ENCODE measurements at places on chromosomes 12 and 14.

GRCh38 chr12:57240066-57240921, 10.7 kb downstream of the STAC3 start:
- peak; percentile 43 for DNase-seq

- no peak for DNase-seq
Observed at GRCh38 chr14:95420060-95420459, 96.4 kb downstream of the SYNE3 start.

GRCh38 chr14:69135133-69135532, 17.8 kb downstream of the DCAF5 start:
- DNase-seq, result no peak

GRCh38 chr12:122081697-122082221, 3.2 kb downstream of the MLXIP start:
- no peak for DNase-seq

DNA sequence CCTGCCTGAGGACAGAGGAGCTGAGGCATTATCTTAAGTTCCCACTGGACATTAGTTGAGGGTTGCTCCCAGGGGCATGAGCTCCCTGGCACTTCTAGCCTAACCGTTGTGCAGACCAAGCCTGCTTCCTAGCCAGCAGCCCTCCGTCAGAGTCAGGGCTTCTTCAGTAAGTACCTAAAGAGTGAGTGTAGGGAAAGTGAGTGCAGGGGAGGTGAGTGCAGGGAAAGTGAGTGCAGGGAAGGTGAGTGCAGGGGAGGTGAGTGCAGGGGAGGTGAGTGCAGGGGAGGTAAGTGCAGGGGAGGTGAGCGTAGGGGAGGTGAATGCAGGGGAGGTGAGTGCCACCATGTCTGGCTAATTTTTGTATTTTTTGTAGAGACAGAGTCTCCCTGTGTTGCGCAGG, 190.5 kb downstream of the ESRRB start:
- no peak for DNase-seq

DNA sequence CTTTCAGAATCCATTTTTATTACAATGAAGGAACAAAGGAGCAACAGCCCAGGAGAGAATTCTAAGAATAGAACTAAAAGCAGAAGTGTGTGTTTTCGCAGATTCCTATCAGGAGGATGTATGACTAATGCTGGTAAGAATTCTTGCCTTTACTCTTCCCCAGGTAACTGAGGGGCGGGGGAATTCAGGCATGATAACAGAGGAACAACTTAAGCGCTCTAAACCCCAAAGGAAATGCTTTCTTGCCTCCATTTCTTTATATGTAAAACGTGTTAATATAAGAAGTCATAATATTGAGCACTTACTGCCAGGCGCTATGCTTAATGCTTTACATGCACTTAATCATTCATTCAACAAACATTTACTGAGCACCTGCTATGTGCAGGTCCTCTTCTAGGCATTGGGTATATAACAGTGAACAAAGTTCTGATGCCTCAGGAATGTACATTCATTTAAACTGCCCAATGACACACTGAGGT, 4.5 kb downstream of the HCAR1 start:
- no peak for DNase-seq

- DNase-seq, result no peak
Observed at GRCh38 chr12:67764055-67764454, 115.5 kb downstream of the DYRK2 start.

- no peak for DNase-seq
Observed at GRCh38 chr12:13599176-13599575, 382.2 kb downstream of the GRIN2B start.

GRCh38 chr12:79019672-79020071, 155.1 kb downstream of the SYT1 start:
- DNase-seq, result no peak

GRCh38 chr12:14279845-14280244, 85.6 kb upstream of the ATF7IP start:
- DNase-seq, result no peak

DNA sequence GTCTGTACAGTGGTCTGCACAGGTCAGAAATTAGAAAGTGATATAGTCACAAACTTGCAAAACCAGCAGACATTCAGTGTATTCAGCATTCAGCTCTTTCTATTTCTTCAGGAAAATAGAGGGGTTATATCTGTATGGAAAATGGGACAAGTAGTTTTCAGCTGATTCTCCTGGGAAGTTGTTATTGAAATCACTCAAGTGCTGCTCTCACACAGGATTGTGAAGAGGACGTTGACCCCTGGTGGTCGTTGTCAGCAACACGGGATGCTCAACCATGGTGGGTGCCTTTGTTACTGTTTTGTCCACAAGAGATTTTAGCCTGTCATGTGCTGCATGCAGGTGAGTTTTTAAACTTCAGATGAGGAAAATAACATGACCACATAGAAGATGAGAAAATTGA, 981.8 kb downstream of the TMEM121 start:
- no peak for DNase-seq

- no peak for DNase-seq
Observed at GRCh38 chr12:18837025-18837424, 99.1 kb downstream of the CAPZA3 start.

DNA sequence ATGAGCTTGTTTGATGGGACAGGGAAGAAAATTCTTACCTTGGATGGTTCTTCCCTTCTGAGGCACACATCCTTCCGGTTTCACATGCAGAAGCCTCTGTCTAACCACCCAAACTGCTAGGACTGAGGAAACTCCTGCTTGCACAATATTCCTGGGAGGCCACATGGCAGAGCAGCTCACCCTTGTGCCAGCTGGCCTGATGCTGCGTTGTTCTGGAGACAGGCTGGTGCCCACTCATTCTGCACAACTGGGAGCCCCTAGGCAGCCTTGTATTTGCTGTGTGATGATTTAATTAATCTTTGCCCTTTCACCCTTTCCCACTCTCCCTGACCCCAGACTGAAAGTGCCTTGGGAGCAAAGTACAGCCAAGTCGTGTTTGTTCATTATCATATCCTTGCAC, 130.8 kb downstream of the RTN1 start:
- DNase-seq, result no peak

DNA sequence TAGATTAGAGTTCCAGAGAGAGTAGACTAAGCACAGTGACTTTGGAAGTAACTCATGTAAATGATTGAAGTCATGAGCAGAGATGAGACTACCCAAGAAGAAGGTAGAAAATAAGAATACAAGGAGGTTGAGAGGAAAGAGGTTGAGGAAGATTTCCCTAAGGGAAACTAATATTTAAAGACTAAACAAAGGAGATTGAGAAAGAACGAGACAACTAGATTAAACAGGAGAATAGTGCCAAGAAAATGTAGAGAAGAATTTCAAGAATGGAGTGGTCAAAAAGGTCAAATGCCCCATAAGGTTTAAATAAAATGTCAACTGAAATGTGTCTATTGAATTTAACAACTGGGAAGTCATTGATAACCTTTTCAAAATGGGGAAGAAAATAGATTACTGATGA, 59.0 kb downstream of the RPS29 start:
- DNase-seq, result no peak

DNA sequence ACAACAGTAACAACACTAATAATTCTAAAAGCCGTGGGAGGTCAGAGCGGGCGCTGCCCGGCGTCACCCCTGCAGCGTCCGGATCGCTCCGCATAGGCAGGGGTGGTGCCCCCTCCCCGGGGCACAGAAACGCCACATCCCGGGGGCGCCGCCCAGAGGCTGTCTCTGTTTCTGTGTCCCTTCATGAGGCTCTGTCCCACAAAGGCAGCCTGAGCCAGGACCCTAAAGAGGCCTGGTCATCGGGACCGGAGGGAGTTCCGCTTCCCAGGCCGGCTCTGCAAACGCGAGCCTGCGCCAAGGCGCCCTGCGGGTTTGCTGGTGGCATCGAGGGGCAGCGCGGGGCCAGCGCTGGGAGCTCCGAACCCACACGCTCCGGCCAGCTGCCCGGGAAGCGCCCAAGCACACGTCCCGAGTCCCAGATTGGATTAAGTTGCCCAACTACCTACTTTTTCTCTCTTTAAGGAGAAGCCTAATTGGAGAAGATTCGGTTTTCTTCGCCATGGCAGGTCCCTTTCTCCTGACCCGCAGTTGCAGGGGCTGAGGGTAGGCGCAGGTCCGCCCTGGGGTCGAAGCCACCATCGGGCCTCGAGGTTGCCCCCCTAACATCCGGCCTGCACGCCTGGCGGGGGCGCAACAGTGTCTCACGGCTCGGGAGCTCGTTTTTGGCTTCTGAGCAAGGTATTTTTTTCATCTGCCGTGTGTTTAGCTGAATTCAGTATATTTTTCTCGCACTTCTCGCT, 421.7 kb downstream of the VRK1 start:
- no peak for DNase-seq

DNA sequence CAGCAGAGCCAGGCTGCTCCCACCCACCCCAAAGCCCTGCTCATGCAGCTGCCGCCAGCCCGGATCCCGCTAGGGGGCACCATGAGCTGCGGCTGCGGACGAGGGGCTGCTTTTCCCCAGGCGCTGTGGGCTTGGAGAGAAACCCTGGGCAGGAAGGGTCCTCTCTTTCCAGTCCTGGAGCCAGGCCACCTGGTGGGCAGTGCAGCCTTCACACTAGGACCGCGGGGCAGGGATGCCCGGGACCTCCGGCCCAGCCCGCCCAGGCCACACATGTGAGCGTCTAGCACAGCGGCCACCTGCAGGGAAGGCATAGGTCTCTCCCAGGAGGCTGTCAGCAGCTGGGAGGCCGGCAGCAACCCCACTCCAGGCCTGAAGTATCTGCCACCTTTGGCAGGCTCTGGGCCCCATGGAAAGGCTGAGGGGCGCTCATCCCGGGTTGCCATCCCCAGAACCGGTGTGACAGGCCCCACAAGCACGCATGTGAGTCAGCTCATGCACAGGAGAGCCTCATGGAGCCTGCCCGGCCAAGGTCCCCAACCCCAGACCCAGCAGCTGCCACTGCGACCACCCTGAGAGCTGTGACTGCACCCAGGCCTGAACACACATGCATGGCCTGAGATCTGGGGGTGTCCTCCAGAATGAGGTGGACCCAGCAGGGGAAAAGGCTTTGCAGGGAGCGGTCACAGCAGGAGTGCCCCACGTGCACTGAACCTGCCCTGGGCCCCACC, 280.0 kb upstream of the RTL1 start:
- no peak for DNase-seq

DNA sequence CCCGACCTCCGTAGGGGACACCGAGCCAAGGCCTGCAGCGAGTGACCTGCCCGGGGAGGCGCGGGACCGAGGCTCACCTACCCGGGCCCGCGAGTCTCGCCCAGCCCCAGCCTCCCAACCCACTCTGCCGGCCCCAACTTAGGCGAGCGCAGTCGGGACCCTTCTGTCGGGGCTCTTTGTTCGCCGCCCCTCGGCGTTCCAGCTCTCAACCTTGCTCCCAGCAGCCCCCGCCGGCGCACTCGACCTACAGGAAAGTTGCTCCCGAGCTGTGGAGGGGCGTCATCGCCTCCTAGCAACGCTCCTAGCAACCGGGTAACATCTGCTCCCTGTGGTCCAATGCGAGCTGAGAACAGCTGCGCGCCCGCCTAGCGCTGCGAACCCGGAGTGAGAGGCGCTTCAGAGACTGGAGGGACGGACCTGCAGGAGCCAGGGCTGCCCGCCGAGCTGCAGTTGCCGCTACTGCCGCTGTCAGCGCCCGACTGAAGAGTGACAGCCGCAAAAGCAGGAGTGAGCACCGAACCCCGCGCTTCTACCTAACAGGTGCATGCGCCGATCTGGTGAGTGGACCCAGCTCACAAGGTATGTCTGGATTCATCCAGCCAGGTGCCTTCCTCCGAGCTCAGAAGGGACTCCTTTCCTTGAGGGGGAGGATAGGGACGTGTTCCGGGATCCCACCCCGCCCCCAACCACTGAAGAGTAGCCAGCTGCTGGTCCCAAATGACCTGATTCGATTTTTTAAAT, 355.0 kb downstream of the SNAPC1 start:
- peak; percentile 18 for DNase-seq

- DNase-seq, result no peak
Observed at GRCh38 chr12:14993537-14994266, 20.9 kb downstream of the PDE6H start.

DNA sequence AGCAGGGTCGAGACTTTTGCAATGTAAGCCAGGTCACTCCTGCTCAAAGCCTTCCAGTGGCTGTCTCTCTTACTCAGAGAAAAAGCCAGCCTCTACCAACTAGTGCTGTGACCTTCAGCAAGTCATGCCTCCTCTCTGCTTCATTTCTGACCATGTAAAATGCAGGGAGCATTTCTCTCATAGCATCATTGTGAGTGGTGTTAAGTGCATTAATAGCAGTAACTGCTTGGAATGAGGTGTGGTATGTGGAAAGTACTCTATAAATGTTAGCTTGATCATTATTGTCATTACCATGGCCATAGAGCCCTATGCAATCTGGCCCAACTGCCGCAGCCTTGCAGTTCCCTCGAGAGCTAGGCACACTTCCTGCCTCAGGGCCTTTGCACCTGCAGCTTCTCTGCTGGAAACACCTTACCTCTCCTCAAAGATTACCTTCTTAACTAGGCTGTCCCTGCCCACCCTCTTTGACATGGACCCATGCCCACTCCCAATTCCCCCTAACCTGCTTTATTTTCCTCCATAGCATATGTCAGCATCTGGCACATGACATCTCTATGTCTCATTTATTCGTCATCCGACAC, 10.9 kb downstream of the PLEKHD1 start:
- no peak for DNase-seq

DNA sequence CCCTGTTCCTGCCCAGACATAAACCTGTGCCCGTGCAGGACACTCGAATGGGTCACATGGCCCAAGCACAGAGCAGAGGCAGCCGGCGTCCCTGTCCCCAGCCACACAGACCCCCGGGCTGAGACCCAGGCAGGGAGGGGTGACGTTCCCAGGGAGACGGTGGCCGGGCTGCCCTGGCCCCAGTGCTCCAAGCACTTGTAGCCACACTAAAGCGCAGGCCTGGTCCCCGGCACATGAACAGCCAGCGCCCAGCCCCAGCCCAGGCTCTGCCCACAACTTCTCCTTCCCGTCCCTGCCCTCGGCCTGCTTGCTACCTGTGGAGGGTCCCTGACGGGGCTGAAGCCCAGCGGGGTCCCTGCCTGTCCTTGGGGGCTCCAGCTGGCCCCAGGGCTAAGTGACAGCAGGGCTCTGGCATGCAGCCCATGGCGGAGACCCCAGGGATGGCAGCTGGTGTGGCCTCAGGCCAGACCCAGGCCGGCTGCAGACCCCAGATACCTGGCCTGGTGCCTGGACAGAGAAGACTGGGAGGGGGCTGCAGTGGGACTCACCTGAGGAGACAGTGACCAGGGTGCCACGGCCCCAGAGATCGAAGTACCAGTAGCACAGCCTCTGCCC, 338.4 kb downstream of the TMEM121 start:
- DNase-seq, result no peak

- no peak for DNase-seq
Observed at GRCh38 chr14:27730204-27730603, 1036.4 kb upstream of the FOXG1 start.

DNA sequence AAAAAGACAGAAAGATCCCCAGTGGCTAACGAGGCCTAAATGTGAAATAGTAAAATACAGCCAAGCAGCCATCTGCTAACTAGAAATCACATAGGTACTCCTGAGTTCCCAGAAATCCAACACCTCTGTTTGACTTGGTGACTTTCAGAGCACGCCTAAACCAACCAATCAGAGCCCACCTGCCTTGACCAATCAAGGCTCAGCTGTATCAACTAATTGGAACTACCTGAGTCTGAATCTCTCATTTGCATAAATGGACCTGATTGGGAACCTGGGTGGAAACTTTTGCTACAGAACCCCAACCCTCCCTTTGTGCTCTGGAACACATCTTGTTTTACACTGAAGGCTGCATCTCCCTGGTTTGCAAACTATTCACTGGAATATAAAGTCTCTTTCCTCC, 5.1 kb upstream of the TCL1B start:
- no peak for DNase-seq

GRCh38 chr14:73269729-73270531, 32.6 kb downstream of the PAPLN start:
- no peak for DNase-seq

- no peak for DNase-seq
Observed at GRCh38 chr12:119024356-119024755, 43.0 kb downstream of the SRRM4 start.
